Esophagus squamous epithelium (tissue), 5 donors: ENCODE measurements at places on chromosomes 6 and 20.

GRCh38 chr6:157479464-157480303, 98.7 kb downstream of the ZDHHC14 start:
- no peak for DNase-seq

DNA sequence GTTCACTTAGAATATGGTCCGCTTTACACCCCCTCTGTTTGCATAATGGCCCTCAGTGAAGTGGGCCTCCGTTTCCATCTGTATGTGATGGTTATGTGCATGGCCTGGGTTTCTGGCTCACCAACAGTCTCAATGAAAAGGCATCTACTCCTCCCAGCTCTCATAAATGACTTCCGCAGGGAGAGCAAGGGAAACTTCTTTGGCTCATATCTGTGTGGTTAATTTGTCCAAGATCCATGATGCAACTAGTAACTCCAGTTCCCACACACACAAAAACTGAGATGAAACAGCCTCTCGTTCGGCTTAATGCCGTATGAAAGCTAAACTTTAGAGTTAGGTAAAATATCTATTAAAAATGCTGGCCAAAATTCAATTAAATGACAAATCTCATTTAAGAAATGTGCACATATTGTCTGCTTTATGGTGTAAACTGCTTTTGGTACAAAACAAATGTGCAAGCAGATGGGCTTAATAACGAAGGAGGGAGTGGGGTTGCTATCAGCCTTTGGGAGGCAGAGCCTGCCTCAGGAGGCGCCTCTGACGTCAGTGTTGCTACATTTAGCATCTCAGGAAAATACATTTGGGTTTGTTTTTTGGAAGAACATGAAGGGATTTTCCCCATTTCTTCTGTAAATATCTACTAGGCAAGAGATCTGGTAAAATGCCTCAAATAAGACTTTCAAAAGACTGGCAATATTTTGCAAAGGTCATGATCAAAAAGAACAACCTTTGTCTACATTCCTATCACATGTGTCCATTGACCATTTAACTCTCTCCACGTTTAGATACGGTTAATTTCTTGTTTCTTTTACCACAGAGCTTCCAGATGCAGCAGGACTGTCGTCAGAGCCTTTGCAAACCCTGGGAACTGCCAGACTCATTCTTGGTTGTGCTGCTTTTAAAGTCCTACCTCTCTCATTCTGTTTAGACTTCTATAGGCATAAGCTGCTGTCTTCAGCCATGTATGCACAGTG, 96.8 kb downstream of the ARMC2 start:
- no peak for DNase-seq

DNA sequence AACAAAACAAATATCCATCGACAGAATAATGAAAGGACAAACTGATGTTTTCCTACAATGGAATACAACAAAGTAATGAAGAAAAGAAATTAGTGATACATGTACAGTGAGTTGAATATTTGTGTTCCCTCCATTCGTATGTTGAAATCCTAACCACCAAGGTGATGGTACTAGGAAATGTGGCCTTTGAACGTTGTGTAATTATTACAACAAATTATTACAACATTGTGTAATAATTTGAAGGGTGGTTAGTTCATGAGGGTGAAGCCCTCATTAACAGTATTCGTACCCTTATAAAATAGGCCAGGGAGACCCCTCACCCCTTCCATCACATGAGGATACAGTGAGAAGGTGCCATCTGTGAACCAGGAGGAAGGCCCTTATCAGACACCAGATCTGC, 339.4 kb downstream of the BMP2 start:
- DNase-seq, result no peak

- DNase-seq, result no peak
These were observed at the start of gene SRMS for GRCh38 chr20:63547725-63548480. Gene SRMS, minus strand, starts transcription at chr20:63547749. Its CDS starts 286 bp downstream, at chr20:63547463.

DNA sequence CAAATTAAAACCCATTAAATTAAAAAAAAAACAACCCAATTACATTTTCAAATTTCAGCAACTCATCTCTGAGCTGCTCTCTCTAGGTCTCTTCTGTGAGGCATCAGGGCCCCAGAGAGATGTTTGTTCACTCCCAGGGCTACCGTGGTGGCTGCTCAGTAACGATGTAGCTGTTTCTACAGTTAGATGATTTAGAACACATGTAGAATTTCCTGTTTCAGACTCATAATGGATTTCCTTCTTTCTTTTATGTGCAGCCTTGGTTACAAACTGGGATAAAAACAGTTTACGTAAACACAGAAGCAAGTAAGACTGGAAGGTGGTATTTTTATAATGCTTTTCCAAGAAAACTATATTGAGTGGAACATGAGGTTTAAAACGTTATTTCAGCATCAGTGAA, 116.1 kb upstream of the CCN2 start:
- DNase-seq, result no peak

- DNase-seq, result no peak
These were observed 16.4 kb downstream of the PIGT start for GRCh38 chr20:45432294-45432693.

- DNase-seq, result no peak
These were observed 386.0 kb downstream of the RNGTT start for GRCh38 chr6:88577461-88577860.

- no peak for DNase-seq
These were observed 92.3 kb downstream of the NFATC2 start for GRCh38 chr20:51450221-51450712.

GRCh38 chr20:680638-681187, 5.1 kb upstream of the SCRT2 start:
- DNase-seq, result no peak

GRCh38 chr6:127539272-127539671, 20.1 kb upstream of the MTCL3 start:
- DNase-seq, result no peak

GRCh38 chr6:18585032-18585573, 198.0 kb downstream of the RNF144B start:
- no peak for DNase-seq

- DNase-seq, result no peak
These were observed 6.5 kb downstream of the DDO start for GRCh38 chr6:110408901-110409300.

- no peak for DNase-seq
These were observed 22.0 kb upstream of the RIPK1 start for GRCh38 chr6:3046295-3046694.

DNA sequence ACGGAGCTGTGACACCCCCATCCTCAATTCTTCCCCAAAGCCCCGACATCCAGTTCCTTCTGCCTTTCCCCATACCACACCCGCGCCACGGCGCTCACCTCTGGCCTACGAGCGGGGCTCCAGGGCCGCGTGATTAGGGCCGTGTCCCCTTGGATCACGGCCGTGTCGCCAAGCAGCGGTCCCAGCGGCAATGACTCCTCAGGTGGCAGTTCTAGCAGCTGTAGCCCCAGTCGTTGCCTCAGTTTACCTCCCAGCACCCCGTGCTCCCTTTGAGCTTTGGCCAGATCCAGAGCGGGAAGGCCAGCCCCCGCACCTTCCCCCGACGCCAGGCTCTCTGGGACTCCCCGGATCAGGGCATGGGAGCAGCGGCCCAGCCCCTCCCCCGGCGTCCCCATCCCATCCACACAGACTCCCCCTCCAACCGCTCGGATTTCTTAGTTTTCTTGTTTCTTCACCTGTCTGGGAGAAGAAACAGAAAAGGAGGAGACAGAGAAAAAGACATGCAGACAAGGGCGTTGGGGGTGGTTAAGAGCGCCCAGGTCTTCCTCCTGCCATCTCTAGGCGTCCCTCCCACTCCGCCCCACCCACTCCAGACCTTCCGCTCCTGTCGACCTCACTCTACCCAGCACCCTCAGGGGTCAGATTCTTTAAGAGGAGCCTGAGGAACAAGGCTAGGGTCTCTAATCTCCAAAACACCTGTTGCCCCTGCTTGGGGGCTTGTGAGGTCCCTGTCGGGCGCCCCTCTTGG, at the start of gene DDAH2:
DDAH2 (minus strand) TSS at position 533 of the 748 bp plus-strand sequence; CDS start at position 395, 138 bp downstream.
- no peak for DNase-seq
